ENCODE measurements at places on chromosomes 4 and X.

- DNase-seq = no peak
Observed at GRCh38 chrX:120617996-120618630, 11.7 kb downstream of the C1GALT1C1 start.

- DNase-seq = no peak
Observed at GRCh38 chr4:19327364-19327763, 924.3 kb upstream of the SLIT2 start.

- DNase-seq = no peak
Observed at GRCh38 chrX:134660627-134661026, 2.4 kb upstream of the PLAC1 start.

DNA sequence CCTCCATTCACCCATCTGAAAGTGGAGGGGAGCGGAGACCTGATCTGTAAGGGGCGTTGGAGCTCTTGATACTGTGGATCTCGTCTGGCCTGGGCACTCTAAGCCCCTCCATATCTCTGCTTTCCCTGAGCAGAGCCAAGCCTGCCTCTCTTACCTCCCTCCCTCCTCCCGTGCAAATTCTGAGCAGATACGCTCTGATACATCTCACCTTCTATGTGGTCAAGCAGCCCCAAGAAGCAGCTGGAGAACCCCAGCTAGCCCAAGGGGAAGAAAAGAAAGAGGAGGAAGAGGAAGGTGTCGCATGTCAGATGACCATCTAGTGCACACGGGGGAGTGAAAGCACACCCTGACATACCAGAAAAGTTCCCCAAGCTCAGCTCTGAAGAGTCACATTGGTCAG lies 1.9 kb upstream of the DGAT2L6 start:
- DNase-seq = no peak

DNA sequence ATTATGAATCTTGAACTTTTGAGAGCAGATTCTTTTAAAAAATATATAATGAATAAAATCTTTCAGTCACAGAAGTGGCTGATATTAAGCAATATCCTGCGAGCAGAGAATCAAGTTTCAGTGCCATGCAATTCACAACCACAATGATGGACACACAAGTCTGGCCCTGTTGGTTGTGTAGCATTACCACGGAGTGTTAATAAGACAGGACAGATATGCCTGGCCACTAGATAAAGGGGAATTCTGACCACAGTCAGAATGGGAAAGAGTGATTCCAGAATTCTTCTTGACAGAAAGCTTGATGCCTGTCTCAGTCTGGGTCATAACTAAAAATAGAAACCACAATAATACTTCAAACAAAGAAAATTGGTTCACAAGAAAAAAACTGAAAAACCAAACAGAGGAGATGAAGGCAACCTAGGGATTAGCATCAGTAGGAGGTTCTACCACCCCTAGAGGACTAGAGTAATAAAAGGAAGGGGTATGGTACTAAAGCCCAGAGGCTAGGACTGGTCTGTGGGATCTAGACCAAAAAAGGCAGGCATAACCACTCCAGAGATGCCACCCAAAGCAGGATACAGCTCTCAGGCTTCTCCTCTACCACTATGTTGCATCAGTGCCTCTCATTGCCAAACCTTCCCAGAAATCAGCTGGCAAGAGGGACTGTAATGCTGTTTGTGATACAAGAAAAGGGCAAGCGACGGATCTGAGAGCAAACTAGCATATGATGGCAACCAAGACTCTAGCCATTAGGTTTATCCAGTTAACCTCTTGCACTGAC lies 59.0 kb downstream of the RNF150 start:
- DNase-seq = no peak

DNA sequence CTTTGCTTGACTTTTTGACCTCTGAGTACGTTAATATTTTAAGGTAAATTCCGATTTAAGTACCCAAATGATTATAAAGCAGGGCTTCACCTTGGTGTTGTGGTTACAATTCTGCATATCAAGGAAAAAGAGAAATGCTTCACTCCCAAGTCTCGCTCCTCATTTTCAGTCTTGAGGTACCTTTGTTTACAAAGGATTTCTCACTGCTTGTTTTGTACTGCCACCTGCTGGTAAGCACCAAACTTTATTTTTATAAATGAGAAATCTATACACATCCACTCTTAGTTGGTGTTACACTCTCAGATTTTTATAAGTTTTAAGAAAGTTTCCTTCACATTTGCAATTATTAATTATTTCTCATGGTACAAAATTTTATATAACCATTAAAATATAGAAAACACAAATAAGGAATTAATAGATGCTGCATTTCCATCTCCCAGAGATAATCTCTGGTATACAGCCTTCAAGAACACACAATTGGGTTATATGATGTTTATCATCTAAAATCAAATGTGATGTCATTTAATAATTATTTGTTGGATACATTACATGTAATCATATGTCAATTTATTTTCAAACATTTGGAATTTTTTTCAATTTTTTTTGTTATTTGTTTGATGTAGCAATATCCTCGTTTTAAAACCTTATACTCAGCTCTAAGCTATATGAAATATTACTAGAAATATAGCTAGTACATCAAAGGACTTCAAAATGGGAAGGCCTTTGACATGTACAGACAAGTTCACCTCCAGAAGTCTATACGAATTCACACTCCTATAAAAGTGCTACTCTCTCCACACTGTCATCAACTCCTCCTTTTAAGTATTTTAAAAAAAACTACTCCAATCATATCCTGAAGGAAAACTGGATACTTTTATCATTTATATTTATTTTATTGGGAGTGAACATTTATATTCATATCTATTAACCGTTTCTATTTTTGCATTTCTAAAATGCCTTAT lies 179.9 kb downstream of the KCNIP4 start:
- DNase-seq = no peak

- no peak for DNase-seq
Observed at GRCh38 chrX:16347968-16348670, 180.8 kb downstream of the MAGEB17 start.

DNA sequence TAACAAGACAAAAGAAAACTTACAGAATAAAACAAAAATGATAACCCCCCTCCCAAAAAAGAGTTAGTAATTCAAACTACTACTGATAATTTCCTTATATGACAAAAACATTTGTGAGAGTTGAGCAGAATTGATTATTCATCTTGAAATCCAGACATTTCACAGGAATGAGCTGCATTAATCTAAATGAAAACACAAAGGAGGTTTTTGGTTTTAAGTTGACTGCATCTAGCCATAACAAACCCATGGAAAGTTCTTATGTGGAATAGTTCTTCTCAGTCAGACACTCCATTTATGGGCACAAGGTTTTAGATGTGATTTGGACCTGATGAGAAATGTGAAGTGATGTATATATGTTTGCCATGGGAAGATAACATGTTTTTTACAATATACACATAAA lies 95.4 kb downstream of the VCX2 start:
- no peak for DNase-seq

DNA sequence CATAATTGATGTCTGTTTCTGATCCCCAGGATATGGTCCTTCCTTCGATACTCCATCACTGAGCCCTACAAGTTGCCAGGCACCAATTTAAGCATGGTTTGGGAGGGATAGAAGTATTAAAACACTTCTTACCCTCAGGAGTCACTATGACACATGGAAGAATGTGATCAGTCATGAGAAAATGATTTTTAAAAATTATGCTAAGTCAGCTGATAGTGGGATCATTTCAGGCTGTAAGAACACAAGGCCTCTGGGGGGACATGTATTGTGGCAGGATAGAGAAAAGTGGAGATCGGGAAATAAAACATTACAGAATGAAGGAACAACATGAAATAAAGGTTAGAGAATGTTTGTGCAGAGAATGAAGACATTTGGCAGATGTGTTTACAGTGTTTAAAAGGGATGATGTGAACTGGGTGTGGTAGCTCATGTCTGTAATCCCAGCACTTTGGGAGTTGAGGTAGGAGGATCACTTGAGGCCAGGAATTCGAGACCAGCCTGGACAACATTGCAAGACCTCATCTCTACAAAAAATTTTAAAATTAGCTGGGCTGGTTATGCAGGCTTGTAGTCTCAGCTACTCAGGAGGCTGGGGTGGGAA lies 64.0 kb downstream of the ELOVL6 start:
- no peak for DNase-seq

- no peak for DNase-seq
Observed at GRCh38 chrX:98717970-98718369, 1692.1 kb downstream of the PCDH19 start.

- DNase-seq = no peak
Observed at GRCh38 chr4:144970597-144970996, 127.4 kb downstream of the ANAPC10 start.

DNA sequence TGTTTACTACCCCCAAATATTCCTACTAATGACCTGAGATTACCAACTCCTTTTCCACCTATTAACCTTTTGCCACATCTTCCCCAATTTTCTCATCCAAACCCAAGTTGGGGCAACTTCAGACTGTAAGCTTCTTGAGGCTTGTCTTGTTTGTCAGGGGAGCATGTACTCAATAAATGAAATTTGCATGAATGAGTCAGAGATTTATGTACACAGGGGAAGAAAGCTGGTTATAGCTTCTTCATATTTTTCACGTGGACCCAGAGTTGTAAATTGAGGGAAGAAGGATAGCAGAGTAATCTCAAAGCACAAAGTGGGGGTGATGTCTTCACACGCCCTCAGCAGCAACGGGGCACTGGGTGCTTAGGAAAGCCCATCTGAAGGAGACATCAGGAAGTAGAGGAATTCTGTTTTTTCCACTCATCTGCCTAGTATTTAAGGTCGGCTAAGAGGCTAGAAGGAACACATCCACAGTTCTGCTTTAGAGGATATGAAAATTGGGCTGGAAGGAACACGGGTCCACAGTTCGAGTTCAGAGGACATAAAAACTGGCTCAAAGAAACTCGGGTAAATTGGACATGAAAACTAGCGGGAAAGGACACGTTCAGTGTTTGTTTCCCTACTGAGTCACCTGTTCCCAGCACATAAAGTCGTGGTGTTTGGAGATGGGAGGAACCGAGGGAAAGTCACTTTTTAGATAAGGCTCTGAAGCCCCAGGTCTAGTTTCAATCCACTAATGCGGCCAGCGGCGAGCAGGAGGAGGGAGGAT lies 696 bp upstream of the CA5B start:
- DNase-seq = no peak

- no peak for DNase-seq
Observed at GRCh38 chrX:45323387-45323786, 122.7 kb upstream of the DIPK2B start.

GRCh38 chr4:140609548-140610425 lies 41.0 kb upstream of the UCP1 start:
- peak; percentile 21 for DNase-seq

- no peak for DNase-seq
Observed at GRCh38 chr4:6118201-6118600, 82.1 kb downstream of the JAKMIP1 start.

DNA sequence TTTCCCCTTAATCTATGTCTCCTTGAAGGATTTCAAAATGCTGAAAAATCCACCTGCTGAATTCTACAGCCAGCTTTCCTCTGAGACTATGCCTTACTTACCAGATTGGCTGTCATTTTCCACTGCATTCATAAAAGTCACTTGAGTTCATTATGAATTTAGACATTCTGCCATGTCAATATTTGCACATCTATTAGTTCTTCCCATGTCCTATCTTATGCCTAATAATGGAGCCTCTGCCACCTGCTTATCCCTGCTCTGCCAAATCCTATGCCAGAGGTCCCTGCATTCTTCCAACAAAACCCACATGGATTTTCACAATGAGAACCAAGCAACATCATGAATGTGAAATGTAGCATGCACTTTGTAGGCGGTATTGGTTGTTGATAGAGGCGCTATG lies 42.6 kb downstream of the GASK1B start:
- DNase-seq = no peak

- DNase-seq = no peak
Observed at GRCh38 chrX:639151-639550, 8.6 kb downstream of the SHOX start.

- DNase-seq = no peak
Observed at GRCh38 chrX:38282049-38282448, 45.3 kb downstream of the RPGR start.

DNA sequence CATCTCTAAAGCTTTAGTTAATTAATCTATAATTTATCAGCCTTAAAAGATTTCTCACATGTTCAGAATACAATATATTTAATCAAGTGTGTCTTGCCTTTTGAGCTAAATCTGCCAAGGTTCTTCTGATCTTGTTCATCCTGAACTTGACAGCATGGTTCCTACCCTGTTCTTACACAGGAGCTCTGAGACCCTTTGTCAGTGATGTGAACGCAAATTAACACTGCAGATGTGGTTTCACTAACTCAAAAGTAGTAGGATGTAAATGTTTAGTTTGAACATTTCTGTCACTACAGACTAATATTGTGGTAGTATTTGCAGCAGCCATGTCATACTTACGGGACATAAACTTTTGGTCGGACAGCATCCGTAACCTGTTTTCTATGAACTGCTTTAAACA lies 59.4 kb downstream of the SMARCAD1 start:
- no peak for DNase-seq

DNA sequence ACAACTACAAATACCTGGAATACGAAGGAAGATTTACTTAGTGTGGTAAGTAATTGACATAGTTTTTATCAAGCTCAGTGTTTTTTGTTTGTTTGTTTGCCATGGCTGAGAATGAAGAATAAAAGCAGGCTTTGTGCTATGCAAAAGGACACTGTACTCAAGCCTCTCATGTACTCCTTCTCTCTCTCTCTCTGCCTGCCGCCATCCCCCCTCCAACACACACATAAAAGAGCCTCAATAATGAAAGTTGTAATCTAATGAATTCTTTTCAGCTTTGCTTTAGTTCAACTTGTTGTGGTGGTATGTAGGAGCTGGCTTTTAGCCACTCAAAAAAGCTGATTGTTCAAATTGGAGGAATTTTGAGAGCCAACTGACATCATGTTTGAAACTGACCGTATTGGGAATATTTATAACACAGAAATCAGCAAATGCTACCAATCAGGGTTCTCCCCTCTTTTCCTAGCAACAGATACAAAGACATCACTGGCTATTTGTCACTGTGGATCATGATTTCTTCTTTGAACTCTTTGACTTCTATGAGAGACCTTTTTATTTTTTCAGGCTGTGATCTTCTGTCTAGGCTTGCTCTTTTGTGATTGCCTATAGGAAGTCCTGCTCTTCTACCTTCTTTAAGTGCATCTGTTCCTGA lies 1148.8 kb downstream of the RAPGEF2 start:
- DNase-seq = no peak

GRCh38 chrX:843306-843705 lies 212.7 kb downstream of the SHOX start:
- no peak for DNase-seq

GRCh38 chrX:133789829-133790228 lies 195.6 kb downstream of the GPC3 start:
- no peak for DNase-seq

GRCh38 chr4:20354120-20354519 lies 102.4 kb downstream of the SLIT2 start:
- DNase-seq = no peak

DNA sequence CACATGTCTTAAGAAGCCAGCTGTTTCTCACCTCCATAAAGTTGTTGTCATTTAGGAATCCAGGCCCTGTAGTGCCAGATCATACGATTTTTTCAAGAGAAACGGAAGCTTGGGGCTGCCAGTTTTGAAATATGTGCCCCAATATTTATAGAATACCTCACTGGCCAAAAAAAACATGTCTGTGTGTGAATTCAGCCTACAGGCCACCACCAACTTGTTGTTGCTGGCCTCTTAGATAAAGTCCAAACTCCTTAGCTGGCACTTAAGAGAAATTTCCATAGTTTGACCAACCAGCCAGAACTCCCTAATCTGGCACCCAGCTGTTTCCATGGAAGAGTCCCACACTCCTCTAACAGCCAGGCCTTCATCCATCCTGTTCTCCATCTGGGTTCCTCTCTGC lies 74.1 kb downstream of the WDR19 start:
- no peak for DNase-seq

GRCh38 chr4:13368217-13368616 lies 115.9 kb downstream of the RAB28 start:
- DNase-seq = no peak
